ENCODE measurements at places on chromosomes 6 and 20. TPM values are rescaled to one million over a fixed set of nuclear protein-coding genes. Genes with fewer than 3 reads are reported as not detected.

- no peak overlapping the region for H3K4me3 ChIP-seq
- no peaks in the 10 kb centered on the region for H3K4me1 ChIP-seq
- no peaks in the 10 kb centered on the region for H3K36me3 ChIP-seq
- H3K27me3 ChIP-seq = no peaks in the 10 kb centered on the region
- no peak overlapping the region for H3K27ac ChIP-seq
- no peak for DNase-seq
Observed at GRCh38 chr6:48553467-48554189, 442.6 kb upstream of the PTCHD4 start.

DNA sequence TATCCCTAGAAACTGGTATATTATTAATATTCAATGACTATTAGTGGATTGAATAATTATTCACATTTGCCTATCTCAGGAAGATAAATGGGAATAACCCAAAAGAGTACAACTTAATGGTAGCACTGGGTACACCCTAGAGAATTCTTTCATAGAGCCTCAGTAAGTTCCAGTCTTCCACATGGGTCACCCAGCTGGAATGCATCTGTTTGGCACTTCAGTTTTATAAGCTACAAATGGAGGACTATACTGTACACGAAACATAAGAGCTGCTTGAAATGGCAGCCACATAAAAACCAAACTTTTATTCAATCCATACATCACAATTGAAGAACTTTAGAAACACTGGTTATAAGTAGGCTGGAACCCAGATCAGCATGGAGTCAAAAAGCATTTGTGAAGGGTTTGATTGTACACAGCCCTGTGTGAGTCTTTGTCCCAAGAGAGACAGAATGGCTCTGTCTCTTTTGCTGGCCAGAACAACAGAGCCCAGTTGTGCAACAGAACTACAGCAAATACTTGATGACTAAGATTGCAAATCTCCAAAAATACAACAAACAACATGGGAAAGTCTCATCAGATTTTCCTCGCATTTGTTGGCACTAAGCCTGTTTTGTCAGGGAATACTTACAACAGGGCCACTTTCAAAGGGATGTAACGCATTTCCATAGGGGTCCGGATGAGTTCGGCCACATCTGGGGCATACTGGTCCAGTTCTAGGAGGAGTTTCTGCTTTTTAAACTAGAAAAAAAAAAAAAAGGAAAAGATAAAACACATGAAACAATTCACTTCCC is 39.5 kb downstream of the PIGU start:
- no peaks in the 10 kb centered on the region for H3K27me3 ChIP-seq
- DNase-seq = no peak
- H3K36me3 ChIP-seq = peaks cover 15% of the 10 kb centered on the region
- no peaks in the 10 kb centered on the region for H3K4me1 ChIP-seq

PI16 gene
- total RNA-seq = 0.39 TPM

DNA sequence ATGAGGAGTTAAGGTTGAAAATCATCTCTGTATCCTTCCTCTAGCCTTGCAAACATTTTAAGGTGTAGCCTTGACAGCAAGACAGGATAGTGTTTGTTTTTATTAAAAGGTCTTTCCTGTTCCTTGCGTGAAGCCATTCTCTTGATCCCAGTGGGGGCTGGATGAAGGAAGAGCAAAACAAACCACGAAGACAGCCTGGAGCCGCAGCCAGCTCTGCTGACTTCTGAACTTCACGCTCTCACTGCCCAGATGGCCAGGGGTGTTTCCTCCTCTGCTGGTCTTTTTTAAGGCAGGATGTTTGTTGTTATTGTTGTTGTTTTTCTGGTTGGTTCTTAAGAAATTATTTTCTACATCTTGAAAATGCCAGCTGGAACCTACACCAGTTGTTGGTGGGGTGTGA is 156.4 kb downstream of the MTHFD1L start:
- H3K4me1 ChIP-seq = no peaks in the 10 kb centered on the region
- DNase-seq = no peak
- H3K27me3 ChIP-seq = no peaks in the 10 kb centered on the region
- H3K36me3 ChIP-seq = peaks cover 38% of the 10 kb centered on the region
- no peak overlapping the region for H3K4me3 ChIP-seq

DNA sequence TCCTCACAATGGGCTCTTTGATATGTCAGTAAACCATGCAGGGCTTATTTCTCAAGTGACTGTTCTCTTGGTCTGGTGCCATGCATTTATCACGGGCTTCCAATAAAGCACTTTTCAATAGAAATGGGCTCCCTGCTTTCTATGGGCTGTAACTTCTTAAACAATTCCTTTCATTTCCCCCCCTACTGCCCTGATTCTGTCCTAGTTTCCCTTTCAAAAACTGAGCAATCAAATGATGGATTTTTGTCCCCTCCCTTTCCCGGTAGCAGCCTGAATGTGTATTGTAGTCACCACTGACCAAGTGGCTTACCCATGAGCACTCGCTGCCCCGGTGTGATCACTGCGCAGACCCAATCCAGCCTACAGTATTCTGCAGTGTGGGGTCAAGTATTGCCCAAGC is 13.9 kb downstream of the RPS10 start:
- no peak overlapping the region for H3K4me3 ChIP-seq
- DNase-seq = no peak
- no peaks in the 10 kb centered on the region for H3K27me3 ChIP-seq
- peaks cover 19% of the 10 kb centered on the region for H3K4me1 ChIP-seq
- no peak overlapping the region for H3K27ac ChIP-seq

DNA sequence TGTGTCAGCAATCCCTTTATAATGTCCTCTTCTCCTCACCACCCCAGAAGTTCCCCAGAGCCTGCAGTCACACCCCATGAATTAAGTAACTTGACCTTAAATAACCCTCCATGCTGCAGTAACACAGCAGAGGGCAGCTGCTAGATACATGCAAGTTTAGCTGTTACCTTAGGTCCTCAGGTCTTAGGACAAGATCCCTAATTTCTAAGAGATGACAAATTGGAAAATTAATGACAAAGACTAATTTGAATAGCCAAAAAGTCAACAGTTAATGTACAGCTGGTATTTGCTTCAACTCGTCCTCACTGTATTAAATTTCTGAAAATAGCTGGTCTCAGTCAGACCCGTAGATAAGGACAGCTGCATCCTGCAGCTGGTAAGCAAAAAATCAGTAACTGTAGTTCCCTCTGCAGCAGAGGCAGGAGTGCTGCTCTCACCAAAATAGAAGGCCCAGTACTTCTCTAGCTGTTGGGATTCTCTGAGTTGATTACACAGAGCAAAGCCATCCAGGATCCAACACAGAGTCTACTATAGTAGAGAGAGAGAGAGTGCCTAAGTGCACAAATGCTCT is 62.4 kb downstream of the TNFRSF21 start:
- H3K4me3 ChIP-seq = no peak overlapping the region
- no peak for DNase-seq
- no peaks in the 10 kb centered on the region for H3K27me3 ChIP-seq
- peaks cover 37% of the 10 kb centered on the region for H3K4me1 ChIP-seq
- no peak overlapping the region for H3K27ac ChIP-seq

DNA sequence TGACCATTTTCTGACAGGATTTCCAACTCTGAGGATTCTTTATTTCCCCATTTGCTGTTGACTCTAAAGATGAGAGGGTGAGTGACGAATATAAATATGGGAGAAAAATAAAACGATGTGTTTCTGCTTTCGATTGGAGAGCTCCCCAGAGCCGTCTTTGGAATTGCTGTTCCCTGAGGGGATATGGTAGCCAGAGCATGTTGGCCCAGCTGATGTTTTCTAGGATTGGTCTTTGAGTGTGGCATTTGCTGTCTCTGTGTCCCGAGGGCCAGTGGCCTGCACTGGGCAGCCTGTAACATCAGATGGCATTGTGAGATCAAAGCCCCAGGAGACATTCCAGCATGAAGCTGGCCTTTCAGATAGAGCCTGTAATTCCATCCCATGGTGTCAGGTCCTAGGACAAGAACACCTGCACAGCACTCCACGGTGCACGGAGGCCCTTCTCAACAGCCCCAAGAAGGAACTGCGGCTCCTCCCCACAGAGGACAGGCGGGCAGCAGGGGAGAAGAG is 26.7 kb downstream of the PKIG start:
- no peak overlapping the region for H3K27ac ChIP-seq
- H3K27me3 ChIP-seq = no peaks in the 10 kb centered on the region
- DNase-seq = no peak

PCED1A gene
- 24.2 TPM for total RNA-seq

DNA sequence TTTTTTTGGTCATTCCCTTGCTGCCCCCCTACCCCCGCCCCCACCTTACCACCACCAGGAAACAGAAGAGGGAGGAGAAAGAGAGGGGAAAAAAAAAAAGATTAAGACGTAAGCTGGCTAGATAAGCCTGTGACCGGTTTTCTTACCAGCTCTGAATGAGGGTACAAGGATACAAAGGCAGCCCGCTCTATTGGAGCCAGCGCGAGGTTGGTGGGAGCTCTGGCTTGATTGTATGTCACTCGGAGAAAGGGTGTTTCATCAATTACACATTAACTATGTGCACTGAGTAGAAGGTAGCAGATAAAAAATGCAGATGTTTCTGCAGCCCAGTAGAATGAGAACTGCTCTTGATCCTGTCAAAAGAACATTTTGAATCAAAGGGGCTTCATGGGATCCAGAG is 28.6 kb upstream of the OLIG3 start:
- no peak overlapping the region for H3K4me3 ChIP-seq
- H3K36me3 ChIP-seq = no peaks in the 10 kb centered on the region
- no peaks in the 10 kb centered on the region for H3K4me1 ChIP-seq
- H3K27ac ChIP-seq = no peak overlapping the region

Data from activated naive CD8-positive, alpha-beta T cell treated with anti-CD3 and anti-CD28 coated beads for 36 hours (primary cell).